ENCODE measurements at places on chromosomes 12 and 14.

GRCh38 chr14:79036441-79036840, 866.3 kb downstream of the NRXN3 start:
- DNase-seq: no peak

GRCh38 chr12:50419112-50419909, 18.6 kb downstream of the LARP4 start:
- DNase-seq: no peak

GRCh38 chr12:22250762-22251161, 83.7 kb downstream of the ST8SIA1 start:
- DNase-seq: no peak

- DNase-seq: no peak
These were observed 27.9 kb downstream of the FAR2 start for GRCh38 chr12:29176941-29177340.

DNA sequence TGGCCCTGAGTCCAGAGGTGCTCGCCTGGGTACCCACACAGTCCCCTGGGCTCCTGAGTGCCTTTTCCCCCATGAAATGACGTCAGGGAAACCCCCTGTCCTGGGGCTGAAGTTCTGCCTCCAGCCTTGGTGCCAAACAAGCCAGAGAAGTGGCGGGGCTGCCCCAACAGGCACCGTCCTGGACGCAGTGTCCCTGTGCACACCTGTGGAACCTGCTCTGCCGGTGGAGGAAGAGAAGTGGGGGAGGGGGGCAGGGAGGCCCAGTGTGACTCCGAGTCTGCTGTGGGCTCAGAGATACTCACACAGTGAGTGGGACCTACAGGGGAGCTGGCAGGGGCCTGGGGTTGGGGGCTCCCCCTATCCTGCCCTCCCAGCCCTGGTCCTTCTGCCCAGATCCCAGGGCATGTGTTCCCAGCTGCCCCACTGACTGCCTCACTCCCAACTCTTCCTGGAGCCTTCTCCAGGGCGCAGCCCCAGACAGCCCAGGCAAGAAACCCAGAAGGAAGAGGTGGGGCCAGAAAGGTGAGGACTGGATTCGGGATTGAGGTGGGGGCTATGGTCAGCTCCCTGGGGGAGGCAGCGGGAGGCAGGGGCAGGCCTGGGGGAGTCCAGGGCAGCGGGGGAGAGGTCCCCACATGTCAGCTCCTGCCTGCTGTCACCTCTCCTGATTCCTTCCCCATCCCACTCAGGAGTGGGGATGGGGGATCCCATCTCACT, 24.7 kb downstream of the CCDC85C start:
- no peak for DNase-seq

- DNase-seq: no peak
These were observed 64.9 kb downstream of the STXBP6 start for GRCh38 chr14:24984846-24985589.

GRCh38 chr12:116389990-116390389, 112.5 kb upstream of the MED13L start:
- no peak for DNase-seq

DNA sequence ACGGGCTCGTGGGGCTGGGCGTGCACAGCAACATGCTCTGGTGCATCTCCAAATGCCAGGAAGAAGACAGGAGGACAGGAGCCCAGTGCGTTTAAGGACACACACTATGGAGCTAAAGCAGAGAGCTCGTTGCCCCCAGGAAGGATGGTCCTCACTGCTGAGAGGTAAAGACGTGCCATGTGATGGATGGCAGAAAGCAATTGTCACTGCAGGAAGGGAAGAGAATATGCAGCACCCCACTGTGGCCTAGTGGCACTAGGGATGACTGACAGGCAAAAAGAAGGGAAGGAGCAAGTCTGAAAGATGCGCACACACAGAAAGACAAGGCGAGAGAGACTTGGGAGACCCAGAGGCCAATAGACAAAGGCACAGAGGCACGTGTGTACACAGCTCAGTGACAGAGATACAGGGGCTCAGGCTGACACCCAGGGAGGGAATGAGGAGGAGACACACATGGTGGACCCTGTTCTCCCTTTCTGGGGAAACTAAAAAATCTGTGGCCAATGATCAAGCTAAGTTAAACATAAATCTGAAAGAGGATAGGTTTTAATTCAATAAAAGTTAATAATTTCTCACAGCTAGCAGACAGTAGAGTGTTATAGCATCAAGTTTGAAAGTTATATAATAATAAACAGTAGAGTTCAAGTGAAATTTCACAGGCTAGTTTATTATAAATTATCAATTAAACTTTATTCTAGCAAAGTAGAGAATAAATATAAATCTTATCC, 78.8 kb downstream of the CRACR2A start:
- no peak for DNase-seq

GRCh38 chr12:65882486-65882885, 58.2 kb downstream of the HMGA2 start:
- no peak for DNase-seq

DNA sequence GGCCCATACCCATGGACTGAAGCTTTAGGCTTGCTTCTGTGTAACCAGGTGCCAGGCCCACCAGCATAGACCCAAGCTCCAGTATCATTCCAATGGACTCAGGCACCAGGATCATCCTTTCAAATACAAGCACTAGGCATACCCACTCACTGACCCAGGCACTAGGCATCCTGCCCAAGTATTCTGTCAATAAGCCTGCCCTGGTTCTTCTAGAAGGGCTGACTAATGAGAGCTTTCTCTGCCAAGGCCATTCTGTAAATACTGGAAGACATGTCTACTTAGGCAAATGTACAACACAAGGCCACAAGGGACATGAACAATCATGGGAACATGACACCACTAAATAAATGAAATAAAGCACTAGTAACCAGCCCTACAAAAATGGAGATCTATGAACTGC, 352.2 kb downstream of the FSCB start:
- DNase-seq: no peak

GRCh38 chr12:102374190-102374589, 106.2 kb downstream of the IGF1 start:
- DNase-seq: no peak

DNA sequence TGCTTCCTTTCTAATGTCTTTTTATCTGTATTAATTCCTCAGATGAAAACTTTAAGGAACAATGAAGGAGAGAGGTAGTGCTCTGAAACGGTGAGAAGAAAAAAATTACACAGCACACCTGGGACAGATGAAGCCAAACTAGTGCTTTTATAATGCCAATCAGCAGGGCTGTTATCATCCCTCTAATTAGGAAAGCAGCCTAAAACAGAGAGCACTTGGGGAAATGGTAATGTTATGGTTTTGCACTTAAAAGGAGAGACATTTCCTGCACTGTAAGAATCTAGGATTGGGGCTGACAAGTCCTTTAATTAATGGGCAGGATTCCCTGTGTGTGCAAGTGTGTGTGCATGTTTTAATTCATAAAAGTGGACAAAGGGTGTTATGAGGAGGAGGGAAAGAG, 4.8 kb upstream of the LMO3 start:
- no peak for DNase-seq

DNA sequence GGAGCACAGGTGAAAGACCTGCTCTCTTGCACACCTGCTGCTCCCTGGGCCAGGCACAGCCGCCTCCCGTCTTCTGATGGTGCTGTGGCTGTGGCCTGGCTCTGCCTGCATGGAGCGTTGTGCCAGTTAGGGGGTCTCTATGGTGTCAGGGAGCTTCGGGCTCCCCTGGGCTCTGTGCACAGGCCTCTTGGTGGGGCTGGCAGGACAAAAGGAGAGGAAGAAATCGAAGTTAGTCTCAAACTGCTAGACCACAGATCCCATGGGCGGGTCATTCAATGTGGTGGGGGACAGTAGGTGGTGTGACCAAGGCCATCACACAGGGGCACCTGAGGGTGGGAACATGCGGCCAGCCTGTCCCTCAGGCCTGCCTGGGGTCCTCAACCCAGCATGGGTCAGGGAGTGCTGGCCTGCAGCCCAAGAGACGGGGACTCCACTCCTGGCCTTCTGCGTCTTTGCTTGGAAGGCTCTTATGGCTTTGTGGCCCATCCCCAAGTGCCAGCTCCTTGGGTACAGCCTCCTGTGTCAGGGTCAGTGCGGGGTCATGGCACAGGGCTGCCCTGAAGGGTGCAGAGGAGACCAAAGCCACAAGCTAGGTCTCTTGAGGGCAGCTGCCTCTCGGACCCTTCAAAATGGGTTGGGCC, 84.1 kb downstream of the KIF26A start:
- DNase-seq: no peak

- no peak for DNase-seq
These were observed 116.2 kb downstream of the BMP4 start for GRCh38 chr14:53840444-53840843.

- DNase-seq: no peak
These were observed 46.7 kb upstream of the BTG1 start for GRCh38 chr12:92192360-92192759.

- DNase-seq: no peak
These were observed 52.2 kb upstream of the PLBD1 start for GRCh38 chr12:14619741-14620501.

DNA sequence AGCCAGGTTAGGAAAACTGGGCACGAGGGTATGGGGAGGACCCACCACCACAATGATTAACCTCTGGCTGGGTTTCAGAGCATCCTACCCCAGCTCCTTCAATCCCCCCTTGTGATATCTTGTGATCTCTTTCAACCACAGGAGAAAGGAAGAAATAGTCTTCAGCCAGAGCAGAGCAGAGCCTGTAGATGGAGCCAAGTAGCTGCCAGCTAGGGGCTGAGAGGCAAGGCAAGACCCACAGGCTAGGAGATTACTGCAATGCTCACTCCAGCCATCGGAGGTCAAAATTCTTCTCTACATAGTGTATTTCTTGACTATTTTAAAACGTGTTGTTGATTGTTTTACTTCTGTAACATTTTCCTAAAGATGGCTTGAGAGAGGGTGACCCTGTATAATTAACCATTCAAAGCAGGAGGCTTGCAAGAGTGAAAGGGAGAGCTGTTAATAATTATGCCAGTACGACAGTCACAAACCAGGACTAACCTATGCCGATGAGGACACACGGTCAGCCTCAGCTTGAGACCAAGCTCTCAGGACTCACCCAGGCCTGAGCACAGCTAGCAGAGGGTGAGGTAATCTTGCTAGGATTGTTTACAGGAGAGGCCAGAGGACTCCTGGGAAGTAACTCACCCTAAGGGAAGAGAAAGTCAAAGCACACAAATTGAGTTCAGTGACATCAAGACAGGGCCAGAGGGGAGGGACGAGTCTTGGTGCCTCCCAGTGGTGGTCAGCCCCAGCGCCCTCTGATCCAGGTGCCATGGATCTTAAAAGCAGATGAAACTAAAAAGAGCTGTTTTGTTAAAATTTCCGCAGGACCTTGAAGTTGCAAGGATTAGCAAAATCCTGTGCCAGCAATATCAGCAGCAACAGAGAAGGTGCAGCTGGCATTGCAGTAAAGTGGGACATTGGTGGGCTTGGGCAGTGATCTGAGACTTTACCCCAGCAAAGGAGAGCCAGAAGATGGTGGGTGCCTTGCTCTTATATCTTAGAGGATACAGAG, 29.8 kb upstream of the CDKN3 start:
- DNase-seq: no peak

Data from NCI-H2171 (cell line).